ACHN (cell line): ENCODE measurements at places on chromosomes 7 and 10.

GRCh38 chr7:44673324-44673723 lies 66.9 kb downstream of the OGDH start:
- no peak for DNase-seq

DNA sequence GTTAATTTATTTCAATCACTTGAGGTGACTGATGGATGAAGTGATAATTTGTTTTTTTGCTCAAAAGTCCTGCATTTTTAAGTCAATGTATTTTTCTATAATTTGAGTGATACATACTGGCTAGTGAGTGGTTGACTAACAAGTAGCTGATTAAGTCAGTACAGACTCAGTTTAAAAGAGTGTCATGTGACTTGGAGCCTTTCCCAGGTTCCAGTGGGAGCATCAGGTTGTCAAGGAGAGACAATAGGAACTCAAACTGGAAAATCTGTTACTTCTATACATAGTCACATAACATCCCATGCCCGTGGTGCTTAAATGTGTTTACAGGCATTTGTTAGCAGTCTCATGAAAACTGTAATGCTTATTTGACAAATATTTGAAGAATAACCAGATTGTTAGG lies 154.7 kb downstream of the ANK3 start:
- DNase-seq, result no peak

DNA sequence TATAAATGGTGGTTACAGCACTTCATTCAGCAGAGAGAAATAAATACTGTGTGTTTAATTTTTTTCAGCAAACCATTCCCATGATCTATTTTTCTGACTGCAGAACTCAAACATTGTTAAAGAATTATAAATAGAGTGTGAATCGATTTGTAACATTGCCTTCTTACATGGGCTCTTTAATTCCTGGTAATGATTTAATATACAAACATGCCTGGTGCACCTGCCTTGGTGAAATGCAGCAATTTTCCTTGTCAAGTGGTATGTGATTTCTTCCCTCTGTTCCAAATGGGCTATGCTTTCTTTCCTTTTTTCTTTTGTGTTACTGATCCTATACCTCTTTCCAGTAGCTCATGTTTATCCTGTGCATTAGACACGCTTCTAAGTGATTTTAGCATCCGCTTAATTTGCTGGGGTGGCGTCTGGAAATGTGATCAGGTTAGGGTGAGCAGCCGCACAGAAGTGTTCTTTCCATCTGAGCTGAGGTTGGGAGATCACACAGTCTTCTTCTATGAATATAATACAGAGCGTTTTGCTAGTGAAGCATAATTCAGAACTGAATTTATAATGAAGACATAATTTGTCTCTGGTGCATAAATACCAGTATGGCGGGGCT lies 94.3 kb upstream of the ITGB1 start:
- DNase-seq, result no peak

- peak; percentile 77 for DNase-seq
Observed at GRCh38 chr10:77637532-77638320, at the start of gene KCNMA1. KCNMA1 (minus strand) TSS chr10:77637808.

DNA sequence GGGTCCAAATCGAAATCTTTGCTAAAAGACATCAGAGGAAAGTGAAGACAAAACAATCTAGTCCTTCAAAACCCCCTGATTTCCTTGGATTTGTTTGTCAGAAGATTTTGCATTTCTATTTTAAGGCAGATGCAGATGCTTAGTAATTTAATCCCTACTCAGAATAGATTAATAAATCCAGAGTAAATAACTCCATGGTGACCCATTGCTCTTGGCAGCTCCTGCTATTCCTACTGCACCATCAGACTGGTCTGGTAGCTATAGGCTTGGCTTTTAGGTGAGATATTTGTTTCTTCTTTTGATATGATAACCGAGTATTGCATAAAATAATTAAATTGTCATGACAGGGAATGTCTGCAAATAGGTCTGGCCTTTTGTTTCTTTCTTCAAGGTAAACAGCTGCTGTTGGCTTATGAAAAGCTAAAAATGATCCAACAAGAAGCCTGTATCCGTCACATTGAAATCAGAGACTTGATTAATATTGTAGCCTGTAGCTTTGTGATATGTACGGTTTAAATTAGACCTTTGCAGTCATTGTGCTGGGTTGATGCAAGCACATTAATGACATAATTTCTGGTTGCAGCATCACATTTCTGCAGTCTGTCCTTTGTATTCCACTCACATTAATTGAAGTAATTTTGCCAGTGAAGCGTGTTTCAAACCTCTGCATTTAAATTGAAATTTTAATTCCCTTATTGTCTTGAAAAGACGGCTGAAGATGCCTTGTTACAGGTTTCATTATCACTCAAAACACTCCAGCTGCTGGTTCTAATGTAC lies 40.7 kb downstream of the EXOC4 start:
- no peak for DNase-seq

- no peak for DNase-seq
Observed at GRCh38 chr7:81937091-81937490, 167.2 kb upstream of the HGF start.

DNA sequence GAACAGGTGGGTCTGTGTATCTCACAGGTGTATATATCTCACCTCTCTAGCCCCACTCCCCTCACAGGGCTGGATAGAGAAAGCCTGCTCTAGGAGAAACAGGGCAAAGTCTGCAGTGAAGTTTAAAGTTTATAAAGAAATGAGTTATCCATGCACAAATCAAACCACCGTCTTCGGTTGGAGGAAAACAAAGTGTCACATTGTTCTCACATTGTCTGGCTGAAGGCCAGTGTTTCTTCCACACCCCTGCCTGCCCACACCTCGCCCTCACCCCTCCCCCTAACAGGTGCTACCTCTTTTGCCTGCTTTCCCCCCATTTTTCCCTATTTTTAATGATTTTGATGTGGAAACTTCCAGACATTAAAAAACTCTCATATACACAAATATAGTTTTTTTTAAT lies 25.8 kb downstream of the AQP1 start:
- DNase-seq, result no peak

GRCh38 chr7:27435461-27435860 lies 192.9 kb downstream of the EVX1 start:
- no peak for DNase-seq

GRCh38 chr10:89452193-89452592 lies 37.8 kb downstream of the IFIT5 start:
- DNase-seq, result no peak

GRCh38 chr7:120987683-120988590 lies 574 bp upstream of the CPED1 start:
- peak; percentile 96 for DNase-seq

DNA sequence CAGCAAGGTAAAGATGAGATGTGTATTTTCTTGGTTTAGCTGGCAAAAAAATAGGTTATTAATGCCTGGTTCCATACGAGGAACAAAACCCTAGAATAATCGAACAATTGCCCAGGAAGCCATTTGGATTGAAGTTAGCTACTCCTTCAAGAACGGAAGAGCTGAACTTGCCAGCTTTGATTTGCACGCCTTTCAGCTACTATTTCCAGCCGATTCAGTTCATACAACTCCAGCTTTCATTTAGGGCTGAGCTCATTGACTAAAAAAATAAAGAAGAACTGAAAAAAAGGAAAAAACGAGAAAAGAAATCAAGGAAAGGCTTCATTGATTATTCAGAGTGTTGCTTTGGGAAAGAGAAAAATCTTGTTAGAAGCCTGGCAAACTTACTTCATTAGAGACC lies 60.4 kb downstream of the PTN start:
- DNase-seq, result no peak

DNA sequence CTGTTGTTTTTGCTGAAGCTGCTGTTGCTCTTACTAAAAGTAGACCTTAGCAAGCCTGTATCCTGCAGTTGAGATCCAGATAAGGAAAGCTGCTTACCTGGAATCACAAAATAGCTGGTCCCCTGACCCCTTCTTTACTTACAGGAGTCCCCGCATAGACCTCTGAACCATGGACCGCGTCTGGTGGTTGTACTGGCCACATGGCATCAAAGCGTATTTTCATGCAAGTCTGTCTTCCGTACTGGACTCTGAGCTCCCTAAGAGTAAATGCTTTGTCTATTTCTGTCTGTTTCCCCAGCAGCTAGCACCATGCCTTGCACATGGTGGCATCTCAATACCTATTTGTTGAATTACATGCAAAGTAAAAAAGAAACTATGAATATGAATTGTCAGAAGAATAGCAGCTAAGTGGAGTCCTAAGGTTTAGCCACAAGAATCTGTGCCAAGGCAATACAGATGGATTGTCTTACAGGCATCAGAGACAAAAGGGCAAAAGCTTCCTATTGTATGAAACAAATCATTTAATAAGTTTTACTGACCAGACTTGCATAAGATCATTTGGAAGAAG lies 159.2 kb downstream of the PAXIP1 start:
- DNase-seq, result no peak
